T-cell (primary cell): ENCODE measurements at places on chromosomes 4 and X.

DNA sequence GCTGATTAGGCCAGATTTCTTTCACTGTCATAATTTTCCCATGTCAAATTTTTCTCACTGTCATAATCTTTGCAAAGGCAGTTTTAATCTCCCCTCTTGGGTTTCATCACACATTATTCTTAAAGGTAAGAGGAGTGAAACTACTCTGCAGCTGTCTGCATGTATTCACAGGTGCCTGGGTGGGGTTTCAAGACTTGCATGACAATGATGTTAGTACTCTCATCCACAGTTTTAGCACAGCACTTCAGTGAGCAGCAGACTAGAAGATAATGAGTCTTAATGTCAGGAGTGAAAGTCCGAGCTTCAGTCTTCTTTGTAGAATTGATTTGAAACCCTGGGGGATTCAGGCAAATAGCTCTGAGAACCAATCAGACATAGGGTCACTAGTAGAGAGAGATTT is 182.5 kb upstream of the GALNT7 start:
- DNase-seq: no peak

DNA sequence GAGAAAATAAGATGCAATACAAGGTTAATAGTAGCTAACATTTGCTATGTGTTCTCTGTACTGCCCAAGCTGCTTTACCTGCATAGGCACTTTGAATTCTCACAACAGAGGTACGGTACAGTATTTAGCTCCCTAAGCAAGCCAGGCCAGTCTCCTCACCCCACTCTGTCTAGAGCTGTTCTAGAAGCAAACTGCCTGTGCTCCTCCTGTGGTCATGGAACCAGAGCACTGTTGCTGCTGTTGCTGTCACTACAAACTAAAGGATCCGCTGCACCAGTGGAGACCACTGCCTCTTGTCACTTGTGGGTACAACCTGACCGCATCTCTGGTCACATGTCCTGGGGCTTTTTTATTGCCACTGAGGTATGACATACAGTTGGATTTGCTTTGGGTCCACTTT is 19.6 kb downstream of the ZNF330 start:
- no peak for DNase-seq

DNA sequence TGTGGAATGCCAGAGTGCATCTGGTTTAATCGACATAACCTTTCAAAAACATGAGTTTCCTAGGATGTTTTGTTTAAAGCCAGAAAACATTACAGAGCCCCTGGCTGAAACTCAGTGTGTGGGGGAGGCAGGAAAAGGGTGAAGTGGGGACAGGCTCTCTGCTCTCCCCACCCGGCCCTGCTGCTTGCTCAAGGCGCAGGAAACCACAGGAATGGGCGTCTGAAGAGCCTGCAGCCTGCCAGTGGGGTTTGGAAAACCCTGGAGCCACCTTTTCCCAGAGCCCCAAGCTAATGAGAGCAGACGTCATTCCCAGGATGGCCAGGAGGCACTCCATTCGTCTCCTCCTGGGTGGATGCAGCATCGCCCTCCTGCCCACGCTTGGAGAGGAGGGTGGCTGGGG is 240.6 kb downstream of the AFAP1 start:
- DNase-seq: no peak

GRCh38 chr4:39043058-39043860 is 11.1 kb upstream of the TMEM156 start:
- no peak for DNase-seq

- DNase-seq: no peak
Observed at GRCh38 chrX:70762285-70762684, 146.2 kb downstream of the TEX11 start.

- DNase-seq: no peak
Observed at GRCh38 chr4:94536049-94536448, 84.3 kb downstream of the PDLIM5 start.

GRCh38 chr4:83390944-83391343 is 56.3 kb upstream of the HPSE start:
- no peak for DNase-seq

- DNase-seq: no peak
Observed at GRCh38 chr4:66160606-66161005, 490.3 kb upstream of the EPHA5 start.

DNA sequence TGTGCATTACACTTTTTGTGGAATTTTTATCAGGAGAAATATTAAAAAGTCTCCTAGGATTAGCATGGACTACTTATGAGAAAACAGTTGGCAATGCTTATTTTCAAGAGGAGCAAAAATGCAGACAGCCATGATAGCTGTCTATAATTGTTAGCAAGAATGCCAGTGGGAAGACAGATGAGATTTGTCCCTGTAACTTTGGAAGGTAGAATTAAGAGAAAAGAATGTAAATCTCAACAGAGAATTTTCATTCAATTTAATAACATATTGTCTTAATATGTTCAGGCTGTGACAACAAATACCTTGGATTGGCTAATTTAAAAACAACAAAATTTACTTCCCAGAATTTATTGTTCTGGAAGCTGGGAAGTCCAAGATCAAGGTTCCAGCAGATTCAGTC is 349.2 kb downstream of the IQCM start:
- DNase-seq: no peak

- no peak for DNase-seq
Observed at GRCh38 chrX:122501652-122502051, 682.4 kb upstream of the GRIA3 start.

- no peak for DNase-seq
Observed at GRCh38 chr4:5824635-5825034, 68.3 kb downstream of the CRMP1 start.

DNA sequence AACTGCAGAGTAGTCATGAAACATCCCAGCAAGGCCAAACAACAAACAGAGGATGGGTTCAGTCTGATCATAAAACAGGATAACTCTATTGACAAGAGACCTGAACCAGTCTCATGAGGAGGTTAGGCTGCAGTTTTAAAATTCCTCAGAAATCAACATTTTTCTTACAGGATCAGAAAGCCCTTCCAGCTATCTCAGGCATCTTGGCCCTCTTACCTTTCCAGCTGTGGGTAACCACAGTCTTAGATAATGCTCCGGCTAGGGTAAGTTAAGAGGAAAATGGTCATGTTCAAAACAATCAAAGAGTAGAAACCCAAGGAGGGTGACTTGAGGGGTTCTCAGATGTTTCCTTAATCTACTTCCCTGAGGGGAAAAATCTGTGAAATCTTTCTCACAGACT is 5.1 kb downstream of the CTSO start:
- no peak for DNase-seq

DNA sequence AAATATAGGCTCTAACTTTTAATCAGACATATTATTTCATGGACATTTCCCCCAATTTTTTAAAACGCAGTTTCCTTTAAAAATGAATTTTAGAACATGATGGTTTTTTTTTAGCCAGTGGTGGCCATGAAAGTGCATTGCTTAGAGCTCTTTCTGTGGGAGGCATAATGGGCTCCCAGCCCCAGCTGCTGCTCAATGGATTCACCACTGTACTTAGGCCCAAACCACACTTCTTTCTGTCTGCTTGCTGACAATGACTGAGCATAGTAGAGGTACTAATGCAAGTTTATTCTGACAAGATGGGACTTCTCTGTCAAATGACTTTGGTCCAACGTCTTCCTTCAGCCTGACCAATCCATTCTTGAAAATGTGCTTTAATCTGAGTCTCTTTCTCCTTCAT is 400.2 kb upstream of the GRIA3 start:
- DNase-seq: no peak

GRCh38 chr4:123443401-123444289 is 47.0 kb downstream of the SPRY1 start:
- DNase-seq: no peak

DNA sequence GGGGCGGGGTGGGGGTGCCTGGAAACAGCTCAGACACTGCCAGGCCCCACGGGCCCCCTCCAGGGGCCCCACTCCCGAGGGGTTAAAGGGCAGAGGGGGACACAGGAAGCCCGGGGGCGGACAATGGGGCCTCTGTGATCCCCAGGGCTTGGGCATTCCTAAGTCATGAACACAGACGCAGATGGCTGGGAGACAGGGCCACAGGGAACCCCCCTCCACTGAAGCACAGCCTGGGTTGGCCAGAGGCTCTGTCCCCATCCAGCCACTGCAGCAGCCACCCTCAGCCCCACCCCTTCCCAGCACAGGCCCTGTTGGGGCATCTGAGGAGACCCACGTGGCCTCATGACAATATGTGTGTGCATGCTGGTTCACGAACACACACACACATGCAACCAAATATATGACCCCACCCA is 3.9 kb downstream of the L1CAM start:
- no peak for DNase-seq

- DNase-seq: peak; percentile 20
Observed at GRCh38 chr4:120071192-120071795, 4.6 kb upstream of the MAD2L1 start.

DNA sequence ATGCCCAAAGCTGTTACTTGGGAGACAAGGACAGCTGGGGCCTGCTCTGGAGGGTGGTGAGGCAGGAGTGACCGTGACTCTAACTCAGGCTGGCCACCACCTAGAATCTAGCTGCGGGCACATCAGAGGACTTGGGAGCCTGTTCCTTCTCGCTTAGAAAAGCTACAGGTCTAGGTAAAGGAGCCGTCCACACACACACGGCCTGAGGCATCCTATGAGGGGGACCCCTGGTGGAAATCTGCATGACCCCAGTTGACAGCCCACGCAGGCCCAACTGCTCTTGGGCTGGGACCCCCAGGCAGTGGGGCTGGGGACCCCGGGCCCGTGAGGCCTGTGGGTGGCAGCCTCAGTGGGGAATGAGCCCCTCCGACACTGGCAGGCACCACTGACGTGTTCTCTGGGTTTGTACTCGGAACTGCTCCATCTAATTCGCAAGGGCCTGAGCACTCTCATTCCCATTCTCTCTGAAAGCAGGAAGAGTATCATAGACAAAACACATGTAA is 75.6 kb downstream of the ACOX3 start:
- DNase-seq: no peak

DNA sequence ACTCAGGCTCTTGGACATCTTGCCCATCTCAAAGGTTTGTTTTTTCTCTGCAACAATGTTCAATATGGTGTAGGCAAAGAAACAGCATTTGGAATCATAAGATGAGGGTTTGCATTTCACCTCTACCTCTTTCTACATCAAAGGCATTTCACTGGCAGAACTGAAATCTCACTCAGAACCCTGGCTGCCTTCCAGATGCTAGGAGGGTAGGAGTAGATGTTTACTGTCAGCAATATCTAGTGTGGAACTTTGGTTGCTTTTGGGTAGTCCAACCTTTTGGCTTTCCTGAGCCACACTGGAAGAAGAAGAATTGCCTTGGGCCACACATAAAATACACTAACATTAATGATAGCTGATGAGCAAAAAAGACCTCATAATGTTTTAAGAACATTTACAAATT is 297.0 kb upstream of the KLF3 start:
- no peak for DNase-seq

DNA sequence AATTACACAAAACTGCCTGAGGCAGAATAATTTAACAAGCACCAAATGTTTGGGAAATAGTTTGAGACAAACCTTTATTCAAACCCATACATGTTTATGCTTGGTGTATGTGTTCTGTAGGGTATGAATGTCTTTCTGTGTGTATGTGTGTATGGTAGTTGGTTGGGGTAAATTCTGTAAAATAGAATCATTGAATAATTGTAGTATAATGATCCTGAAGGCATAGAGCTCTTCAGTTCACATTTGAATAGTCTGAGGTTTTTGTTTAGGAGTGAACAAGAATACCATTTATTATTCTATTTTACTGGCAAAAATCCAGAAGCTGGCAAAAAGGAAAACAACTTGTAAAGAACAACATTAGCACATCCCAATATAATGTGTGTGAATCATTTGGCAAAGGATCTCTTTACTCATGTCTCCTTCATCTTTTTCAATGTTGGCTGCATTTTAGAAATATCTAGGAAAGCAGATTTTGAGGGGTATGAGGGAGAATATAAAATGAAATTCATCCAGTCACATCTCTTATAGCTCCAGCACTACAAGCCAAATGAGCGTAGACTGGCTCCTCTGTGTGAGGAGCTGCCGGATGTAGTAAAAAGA is 360.0 kb downstream of the CHIC1 start:
- DNase-seq: no peak

GRCh38 chr4:172945611-172946010 is 223.0 kb upstream of the GALNT7 start:
- no peak for DNase-seq

DNA sequence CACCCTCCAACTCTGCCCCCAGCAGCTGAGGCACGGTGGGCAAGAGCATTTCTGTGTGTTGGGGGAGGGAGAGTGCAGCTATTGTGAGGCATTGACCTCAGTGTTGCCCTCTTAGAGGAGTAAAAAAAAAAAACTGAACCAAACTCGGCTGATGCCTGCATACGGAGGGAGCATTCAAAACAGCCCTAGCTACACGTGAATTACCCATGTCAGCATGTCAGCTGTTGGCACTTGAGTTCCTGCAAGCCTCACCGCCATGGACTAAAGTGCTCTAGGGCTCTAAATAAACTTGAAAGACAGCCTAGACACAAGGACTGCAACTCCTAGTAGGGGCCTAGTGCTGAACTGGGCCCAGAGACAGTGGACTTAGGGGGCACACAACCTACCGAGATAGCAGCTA is 22.0 kb downstream of the ITIH6 start:
- no peak for DNase-seq

DNA sequence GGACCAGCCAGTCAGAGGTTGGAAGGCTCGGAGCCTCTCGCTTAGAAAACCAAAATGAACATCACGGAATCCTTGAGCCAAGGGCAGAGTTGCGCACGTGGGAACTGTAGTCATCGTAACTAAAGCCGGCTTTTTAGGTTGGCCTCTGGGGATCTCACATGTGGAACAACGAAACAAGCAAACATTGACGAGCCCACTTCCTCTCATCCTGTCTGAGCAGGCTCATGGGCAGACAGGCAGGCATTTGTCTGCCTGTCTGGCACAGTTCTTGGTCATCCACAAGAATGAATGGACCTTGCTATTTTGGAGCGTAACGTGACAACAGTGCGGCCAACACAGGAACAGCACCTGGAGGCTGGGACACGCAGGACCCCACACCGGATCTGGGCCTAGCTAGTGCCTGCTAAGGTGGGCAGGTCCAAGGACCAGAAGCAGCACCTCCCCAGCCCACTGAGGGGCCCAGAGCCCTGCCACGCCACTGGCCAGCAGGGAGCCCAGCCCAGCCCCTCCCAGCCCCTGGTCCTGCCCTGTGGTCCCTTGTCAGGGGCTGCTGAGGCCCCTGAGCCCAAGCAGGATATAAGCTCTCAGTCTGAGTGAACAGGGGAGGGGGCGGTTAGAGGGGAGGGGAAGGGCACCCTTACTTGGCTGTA is 9.2 kb upstream of the TREX2 start:
- no peak for DNase-seq

DNA sequence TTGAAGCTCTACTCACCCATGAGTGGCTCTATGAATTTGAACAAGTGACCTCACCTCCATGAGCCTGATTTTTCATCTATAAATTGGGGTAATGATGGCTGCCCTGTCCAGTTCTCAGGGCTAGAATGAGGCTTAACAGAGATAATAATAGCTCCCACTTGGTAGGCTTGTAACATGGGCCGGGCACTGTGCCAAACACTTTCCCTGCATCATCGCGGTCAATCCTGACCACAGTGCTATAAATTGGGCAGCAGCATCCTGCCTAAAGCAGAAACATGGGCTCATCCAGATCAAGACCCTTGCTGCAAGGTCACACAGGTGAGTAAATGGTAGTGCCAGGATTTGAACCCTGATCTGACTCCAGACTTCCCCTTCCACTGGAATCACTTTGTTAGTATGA is 12.8 kb downstream of the APLN start:
- DNase-seq: no peak
